Right renal pelvis (tissue), 4 donors: ENCODE measurements at places on chromosomes 12 and 14. TPM values are rescaled to one million over a fixed set of nuclear protein-coding genes. Genes with fewer than 3 reads are reported as not detected.

- no peak for DNase-seq
Measured at GRCh38 chr14:82182646-82183045, 649.0 kb upstream of the SEL1L start.

GRCh38 chr12:63822352-63822751, 22.1 kb upstream of the SRGAP1 start:
- no peak for DNase-seq

The CLEC6A gene
- polyA plus RNA-seq = 0.10 TPM

DNA sequence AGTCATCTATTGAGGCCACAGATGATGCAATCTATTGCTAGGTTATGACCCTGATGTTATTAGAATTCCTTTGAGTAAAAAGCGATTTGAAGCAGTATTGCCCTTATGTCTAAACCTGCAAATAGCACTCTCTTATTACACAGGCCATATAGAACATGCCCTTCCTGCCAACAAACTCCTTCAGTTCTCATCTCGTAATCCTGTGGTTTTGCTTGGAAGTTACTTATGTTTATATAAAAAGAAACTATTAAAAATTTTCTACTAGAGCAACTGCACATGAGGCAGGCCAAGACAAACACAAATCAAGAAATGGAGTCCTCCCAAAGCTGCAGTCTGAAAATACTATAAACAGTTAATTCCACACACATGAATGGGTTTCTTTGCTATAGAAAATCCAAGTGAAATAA, 1200.2 kb downstream of the LRFN5 start:
- DNase-seq = no peak

The TPPP2 gene
- 4.8 TPM for polyA plus RNA-seq

The ACTR6 gene
- polyA plus RNA-seq = 41.0 TPM

DNA sequence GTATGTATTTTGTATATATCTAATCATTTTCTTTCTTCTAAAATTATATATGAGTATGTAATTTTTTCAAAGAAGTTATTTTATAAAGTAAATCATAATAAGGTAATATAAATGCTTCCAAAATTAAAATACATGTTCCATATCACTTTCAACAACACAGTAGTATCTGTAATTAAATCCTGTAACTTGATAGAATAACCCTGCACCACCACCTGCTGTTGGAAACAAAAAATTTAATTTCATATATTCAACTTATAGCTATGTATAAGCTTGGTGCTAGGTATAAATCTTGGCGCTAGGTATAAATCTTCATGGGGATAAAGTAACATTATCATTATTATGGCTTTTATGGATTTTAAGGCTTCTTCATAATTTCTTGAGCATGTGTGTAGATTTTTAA, 149.7 kb upstream of the DCN start:
- no peak for DNase-seq

- no peak for DNase-seq
Measured at GRCh38 chr12:113236539-113237399, 15.5 kb downstream of the TPCN1 start.

- DNase-seq = no peak
Measured at GRCh38 chr12:11881835-11882234, 188.9 kb upstream of the BCL2L14 start.
